Fibroblast of skin of right quadriceps (primary cell): ENCODE measurements at places on chromosomes 3 and 15.

GRCh38 chr15:90879730-90880366 is 4.5 kb upstream of the FES start:
- DNase-seq: no peak

DNA sequence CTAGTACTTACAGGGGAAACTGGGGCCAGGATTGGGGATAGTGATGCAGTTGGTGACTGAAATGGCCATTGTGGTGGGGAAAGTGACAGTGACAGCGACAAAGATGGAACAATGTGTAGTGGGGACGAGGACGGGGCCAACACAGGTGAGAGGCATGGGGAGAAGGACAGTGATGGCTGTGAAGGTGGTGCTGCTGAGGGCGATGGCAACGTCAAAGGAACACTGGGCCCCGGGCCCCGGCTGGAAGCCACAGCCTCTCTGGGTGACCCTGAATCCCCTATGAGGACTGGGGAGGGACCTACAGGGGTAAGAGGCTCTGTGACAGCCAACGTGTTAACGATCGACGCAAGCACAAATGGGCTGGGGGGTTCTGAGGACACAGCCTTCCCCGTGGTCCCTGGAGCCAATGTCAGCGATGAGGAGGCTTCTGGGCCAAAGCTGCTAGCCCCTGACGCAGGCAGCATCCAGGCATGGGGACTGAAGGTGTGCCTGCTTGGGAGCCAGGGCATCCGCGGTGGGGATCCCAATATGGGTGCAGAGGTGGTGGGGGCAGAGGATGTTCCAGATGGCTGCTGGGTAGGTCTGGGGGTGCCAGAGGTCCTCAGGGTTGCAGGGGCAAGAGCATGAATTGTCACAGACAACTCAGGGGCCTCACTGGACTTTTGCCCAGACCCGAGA is 25.2 kb upstream of the GOLGA6C start:
- DNase-seq: no peak

DNA sequence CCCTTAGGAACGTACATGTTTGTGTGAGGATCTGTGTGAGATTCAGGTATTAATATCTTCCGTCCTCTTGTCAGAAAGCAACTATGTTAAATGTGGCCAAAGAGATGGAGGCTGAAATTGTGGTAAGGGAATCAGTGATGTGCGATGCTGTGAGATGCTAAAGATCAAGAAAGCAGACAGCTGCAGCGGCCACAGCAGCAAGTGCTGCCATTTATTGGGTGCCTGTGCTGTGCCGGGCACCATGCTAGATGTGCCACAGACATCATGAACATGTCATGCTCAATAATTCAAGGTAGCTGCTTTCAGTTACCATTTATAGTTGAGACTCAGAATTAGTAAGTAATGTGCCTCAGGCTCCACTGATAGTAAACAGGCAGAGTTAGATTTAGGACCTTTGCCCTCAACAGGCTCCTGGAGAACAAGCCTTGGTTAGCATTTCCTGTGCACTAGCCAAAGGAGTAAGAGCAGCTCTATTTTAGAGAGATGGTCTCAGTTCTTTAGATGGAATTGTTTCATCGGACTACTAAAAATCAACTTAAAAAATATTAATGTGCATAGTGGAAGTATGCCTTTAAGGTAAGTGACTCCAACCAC is 24.9 kb downstream of the LARS2 start:
- DNase-seq: no peak

GRCh38 chr15:41904541-41905005 is 10.7 kb upstream of the SPTBN5 start:
- peak; percentile 60 for DNase-seq

DNA sequence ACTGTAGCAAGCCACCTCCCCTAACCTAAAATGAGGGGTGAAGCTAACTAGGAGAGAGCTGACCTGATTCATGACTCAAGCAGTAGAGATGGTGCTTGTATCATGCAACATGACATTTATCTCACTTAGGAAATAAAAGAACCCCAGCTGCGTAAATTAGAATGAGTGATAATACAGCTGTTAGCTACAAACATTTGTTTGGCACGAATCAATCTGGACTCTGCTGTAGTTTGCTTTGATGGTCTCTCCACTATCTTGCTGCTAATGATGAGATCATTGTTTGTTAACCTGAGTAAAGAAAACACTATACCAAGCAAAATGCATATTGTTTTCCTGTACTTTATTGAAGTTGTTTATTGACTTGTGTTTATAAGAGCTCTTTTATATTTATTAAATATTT is 92.6 kb downstream of the ALDH1A2 start:
- DNase-seq: no peak

GRCh38 chr3:125110876-125111480 is 55.2 kb upstream of the HEG1 start:
- DNase-seq: no peak
